ENCODE measurements at places on chromosomes 2 and 18.

- no peak for DNase-seq
Observed at GRCh38 chr2:52976143-52976949, 791.3 kb upstream of the CHAC2 start.

GRCh38 chr2:234137400-234138014 lies 87.0 kb downstream of the SPP2 start:
- DNase-seq: no peak

GRCh38 chr2:179842498-179843153 lies 18.8 kb downstream of the ZNF385B start:
- no peak for DNase-seq

DNA sequence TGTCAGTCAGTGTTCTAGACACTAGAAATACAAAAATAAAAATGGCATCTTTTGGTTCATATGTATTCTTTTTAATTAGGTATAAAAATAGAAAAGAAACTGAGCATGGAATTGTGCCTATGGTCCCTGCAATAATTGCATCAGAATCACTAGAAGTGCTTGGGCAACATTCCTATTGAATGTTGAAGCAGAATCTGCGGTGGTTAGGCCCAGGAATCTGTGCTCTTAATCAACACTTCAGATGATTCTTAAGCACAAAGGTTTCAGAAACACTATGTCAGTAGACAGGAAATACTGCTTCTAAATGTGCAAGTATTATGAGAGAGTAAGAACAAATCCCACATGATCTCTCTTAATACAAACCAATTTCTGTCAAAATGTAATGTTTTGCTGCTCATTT lies 20.3 kb upstream of the RBBP8 start:
- DNase-seq: no peak

- DNase-seq: no peak
Observed at GRCh38 chr18:67608615-67609273, 92.2 kb upstream of the DSEL start.
